Left ventricle myocardium inferior (tissue), 1 donor: ENCODE measurements at places on chromosomes 7 and 10.

- DNase-seq: no peak
These were observed 305.1 kb upstream of the IMMP2L start for GRCh38 chr7:111867348-111867931.

DNA sequence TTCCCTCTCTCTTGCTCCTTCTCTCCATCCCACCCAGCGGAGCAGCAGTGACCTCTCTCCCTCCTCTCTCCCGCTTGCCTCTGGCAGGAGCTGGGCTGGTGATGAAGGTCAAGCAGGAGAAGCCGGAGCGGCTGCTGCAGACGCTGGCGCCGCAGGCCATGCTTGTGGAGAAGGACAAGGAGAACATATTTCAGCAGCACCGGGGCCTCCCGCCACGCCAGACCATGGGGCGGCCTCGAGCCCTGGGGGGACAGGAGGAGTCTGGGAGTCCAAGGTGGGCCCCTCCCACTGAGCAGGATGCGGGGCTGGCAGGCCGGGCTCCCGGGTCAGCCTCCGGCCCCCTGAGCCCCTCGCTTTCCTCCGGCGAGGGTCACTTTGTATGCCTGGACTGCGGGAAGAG, 17.3 kb downstream of the ZNF775 start:
- DNase-seq: no peak

GRCh38 chr7:135158874-135159273, 11.0 kb downstream of the TMEM140 start:
- no peak for DNase-seq

DNA sequence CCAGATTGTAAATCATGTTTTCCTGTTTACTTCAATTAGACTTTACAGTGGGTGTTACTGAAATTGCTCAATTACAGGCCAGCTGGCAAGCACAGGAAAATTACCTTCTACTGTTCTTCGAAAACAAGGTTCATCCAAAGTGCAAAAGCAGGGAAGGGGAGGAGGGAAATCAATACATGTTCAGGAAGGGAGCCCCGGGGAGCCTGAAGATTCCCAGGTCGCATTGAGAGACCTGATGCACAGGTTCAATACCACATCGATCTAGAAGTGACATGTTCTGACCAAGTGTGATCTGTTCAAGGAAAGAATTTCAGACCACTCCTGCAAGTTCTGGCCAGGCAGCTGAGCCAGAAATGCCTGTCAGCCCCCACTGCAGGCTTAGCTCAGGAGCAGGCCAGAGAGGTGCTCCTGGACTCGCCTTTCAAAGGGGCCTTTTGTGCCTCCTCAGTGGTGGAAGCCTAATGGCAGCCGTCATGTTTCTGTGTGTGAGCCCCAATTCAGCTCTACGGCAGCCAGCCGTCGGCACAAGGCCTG, 35.9 kb downstream of the FAM53B start:
- DNase-seq: no peak

- no peak for DNase-seq
These were observed 127.1 kb downstream of the KMT2E start for GRCh38 chr7:105141068-105141467.

DNA sequence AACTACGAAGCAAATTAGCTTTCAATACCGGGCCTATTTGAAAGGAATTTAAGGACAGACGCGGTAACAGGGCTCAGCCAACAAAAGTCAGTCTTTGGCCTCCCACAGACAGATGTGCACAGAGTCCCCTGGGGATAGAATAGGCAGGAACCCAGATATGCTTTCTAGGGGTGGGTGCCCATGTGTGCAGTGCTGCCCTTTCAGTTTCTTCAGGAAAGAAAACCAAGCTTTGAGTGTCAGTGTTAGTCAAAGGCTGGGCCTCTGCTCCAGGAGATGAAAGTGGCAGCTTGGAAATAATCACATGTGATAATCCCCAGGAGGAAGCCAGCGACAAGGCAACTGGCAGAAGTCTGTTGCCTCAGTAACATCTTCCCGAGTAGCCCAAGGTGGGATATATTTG, 43.8 kb upstream of the CSTF2T start:
- no peak for DNase-seq
